ENCODE measurements at places on chromosomes 7 and 10. TPM values are rescaled to one million over a fixed set of nuclear protein-coding genes. Genes with fewer than 3 reads are reported as not detected.
A peak's percentile ranks its signal among the peaks of the same experiment; 100 is the strongest.

The GNA12 gene
- 25.7 TPM for total RNA-seq

The WEE2 gene
- not detected for total RNA-seq

DNA sequence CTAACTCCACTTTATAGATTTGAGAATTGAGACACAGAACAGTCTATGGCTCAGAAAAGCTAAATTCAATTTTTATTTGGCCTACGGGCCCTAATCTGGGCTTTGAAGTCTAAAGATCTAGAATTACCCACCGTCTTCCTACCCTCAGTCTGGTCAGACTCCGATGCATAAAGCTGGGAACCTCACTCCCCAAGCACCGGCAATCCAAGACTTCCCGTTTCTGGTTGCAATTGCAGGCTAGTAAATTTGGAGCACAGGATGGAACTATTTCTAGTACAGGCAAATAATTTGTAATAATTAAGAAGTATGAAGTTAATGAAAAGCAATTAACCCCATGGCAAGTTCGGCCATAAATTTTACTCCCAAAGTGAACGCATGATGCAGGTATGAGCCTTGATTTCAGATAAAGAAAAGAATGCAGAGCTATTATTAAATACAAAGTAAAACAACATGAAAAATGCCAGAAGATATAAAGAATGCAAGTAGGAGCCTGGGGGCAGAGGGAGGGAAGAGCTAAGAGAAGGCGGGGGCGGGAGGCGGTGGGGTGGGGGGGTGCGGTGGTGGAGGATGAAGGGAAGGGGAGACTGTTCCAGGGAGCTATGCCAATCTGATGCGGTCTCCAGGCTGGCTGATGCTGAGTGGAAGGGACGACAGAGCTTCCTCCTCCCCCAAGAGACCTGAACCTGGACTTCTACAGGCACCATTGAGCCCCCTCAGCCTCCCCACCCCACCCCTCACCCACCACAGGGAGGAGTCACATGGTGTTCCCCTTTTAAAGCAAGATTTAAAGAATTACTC lies 45.1 kb downstream of the BPGM start:
- DNase-seq: peak; percentile 93

The FAM237B gene
- not detected for total RNA-seq

Data from M059J (cell line).